ENCODE measurements at places on chromosomes 7 and 10.

DNA sequence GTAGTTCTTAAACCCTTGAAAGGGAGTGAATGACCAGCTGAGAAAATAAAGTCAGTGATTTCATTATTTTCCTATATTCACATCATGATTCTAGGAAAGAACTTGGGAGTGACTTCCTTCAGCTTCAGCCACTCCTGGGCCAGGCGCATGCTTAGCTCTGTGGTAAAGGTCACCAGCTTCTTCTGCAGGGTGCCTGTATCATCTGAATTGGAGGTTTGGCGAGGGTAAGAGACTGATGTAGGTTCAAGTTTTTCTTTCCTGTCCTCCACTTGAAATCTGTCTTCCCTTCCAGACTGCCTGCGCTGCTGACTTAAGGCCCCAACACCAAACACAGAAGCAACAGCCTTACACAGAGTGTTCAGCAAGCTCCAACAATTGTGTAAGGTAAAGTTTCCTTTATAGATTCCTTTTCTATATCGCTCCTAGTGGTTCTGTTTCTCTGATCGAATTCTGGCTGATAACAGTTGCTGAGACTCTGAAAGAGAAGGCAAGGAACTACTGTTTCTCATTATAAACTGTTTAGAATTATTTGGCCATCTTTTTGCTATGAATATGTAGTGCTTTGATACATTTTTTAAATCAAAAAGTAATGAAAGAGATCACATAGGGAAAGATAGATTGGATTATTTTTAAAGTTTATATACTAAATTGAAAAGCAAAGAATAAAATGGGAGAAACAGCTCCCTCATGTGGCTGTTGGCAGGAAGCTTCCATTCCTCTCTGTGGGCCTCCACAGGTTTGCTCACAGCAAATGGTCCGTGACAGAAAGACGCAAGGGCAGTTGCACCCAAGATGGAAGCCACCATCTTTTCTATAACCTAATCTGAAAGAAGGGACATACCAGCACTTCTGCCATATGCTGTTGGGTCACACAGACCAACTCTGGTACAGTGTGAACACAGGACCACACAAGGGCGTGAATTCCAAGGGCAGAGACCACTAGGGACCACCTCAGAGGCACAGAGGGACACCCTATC is 14.0 kb downstream of the GATAD1 start:
- peak; percentile 23 for DNase-seq

- no peak for DNase-seq
Measured at GRCh38 chr10:107692072-107692471, 527.6 kb upstream of the SORCS1 start.

GRCh38 chr7:7820939-7821338 is 102.5 kb upstream of the RPA3 start:
- DNase-seq = no peak

GRCh38 chr7:138244606-138245005 is 168.3 kb downstream of the AKR1D1 start:
- no peak for DNase-seq

DNA sequence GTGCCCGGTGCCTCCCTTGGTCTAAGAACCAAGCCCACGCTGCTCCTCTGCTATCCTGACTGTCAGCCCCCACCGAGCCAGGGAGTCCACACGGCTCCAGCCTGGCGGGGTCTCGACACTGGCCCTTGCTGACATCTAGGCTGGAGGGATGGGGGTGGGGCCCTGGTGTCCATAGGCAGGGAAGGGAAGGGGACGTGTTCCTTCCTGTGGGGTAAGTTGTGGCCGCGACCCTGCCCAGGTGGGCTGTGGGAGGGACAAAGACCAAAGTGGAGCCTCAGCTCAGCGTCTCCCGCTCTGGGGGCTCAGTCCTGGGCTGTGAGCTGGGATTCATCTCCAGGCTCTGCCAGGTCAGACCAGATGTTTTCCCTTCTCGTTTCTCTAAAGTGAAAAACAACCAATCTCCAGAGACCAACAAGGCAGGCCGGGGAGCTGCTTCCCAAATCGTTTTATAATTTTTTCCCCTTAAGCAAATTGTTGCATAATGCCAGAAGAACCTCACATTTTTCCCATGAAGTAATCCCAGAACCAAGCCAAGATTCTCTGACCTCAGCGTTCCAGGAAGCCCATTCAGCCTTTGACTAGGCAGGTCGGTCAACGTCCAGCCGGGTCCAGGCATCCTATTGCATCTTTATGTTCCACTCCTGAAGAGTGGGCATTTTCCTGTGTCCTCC is 101.2 kb downstream of the RGS10 start:
- DNase-seq = no peak

DNA sequence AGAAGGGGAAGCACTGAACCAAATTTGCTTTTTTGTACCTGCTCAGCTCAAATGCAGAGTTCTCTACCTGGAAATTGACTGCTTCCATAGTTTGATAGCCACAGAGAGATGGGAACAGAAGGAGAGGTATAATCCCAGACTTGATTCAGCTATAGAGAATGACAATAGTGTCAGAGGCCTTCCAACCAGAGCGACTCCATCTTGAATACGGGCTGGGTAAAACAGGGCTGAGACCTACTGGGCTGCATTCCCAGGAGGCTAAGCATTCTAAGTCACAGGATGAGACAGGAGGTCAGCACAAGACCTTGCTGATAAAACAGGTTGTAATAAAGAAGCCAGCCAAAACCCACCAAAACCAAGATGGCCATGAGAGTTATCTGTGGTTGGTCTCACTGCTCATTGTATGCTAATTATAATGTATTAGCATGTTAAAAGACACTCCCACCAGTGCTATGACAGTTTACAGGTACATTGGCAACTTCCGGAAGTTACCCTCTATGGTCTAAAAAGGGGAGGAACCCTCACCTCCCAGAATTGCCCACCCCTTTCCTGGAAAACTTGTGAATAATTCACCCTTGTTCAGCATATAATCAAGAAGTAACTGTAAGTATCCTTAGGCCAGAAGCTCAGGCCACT is 42.7 kb upstream of the ATRNL1 start:
- no peak for DNase-seq
